ENCODE measurements at places on chromosomes 11 and 22. TPM values are rescaled to one million over a fixed set of nuclear protein-coding genes. Genes with fewer than 3 reads are reported as not detected.

DNA sequence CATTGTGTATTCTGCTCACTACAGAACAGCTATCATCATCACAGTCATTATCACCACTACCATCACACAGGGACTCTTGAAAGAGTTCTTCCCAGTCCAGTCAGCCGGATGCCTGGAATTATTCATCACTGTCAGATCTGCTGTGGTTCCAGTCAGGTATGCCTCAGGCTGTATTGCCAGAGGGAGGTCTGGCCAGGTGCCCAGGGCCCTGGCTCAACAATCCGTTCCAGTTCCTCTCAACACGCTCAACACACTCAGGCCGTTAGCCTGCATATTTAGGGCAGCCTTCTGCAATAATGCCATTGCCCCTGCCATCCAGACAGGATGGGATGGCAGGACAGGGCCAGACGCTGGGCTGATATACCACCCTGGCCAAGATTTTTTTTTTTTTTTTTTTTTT lies 28.6 kb upstream of the RASL10A start:
- DNase-seq = no peak

DNA sequence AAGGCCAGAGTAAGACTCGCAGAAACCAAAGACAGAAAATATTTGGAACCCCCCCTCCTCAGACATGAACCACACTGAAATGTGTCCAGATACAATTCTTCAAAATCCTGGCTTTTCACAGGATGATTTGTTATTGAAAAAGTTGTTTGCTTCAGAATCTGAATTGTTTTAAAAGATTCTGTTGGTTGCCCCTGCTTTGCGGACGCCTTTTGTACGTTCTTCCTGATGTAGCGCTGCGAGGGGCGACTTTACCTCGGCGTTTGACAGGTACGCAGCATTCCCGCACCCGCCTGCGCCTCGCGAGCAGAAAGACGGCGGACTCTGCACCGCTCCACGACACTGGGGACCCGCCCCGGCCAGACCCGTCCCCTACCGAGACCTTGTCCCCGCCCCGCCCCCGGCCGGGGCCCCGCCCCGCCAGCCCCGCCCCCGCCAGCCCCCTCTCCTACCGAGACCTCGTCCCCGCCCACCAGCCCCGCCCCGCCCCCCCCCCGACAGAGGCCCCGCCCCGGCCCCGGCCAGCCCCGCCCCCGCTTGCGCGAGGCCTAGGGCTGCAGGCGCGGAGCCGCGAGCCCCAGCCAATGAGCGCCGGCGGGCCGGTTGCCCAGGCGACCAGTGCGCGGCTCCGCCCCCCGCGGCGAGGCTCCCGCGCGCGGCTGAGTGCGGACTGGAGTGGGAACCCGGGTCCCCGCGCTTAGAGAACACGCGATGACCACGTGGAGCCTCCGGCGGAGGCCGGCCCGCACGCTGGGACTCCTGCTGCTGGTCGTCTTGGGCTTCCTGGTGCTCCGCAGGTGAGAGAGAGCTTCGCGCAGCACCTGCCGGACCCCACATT lies at the start of gene GLB1L2:
TSS of gene GLB1L2 (plus strand) at position 635 of the 835 bp plus-strand sequence. CDS start at position 709, 74 bp downstream.
- peak; percentile 88 for DNase-seq

DNA sequence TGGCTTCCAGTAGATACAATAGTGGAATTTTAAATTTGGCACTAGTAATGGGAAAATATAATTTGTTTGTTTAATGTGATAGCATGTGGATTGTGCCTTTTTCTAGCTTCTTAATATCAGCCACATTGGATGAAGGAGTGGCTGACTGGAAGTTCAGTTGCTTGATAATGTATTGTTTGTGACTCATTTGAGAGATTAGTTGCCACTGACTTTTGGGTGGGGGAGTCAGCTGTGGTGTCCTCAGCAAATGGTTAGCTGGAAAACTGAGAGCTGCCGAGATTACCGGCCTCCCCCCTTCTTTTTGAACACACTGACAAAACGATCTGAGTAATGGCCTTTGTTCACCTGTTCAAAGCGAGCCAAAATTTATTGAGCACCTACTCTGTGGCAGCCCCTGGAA lies 5.5 kb downstream of the JAM3 start:
- DNase-seq = no peak

DNA sequence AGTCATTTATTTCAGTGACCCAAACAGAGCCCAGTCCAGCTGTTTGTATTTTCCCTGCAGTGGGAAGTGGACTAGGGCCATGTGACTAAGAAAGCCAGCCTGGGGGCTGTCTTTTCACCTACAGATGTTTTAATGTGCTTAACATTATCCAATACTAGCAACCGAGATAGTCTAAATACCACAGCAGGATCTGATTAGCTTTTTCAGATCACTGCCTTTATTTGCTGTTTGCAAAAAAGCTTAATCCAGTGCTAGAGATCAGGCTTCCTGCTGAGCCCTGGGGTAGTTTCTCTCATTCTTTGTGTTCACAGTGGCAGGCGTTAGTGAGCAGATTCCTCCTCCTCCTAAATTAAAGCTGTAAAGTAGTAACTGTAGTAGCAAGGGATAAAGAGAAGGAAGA lies 35.0 kb downstream of the ZC3H12C start:
- DNase-seq = no peak

DNA sequence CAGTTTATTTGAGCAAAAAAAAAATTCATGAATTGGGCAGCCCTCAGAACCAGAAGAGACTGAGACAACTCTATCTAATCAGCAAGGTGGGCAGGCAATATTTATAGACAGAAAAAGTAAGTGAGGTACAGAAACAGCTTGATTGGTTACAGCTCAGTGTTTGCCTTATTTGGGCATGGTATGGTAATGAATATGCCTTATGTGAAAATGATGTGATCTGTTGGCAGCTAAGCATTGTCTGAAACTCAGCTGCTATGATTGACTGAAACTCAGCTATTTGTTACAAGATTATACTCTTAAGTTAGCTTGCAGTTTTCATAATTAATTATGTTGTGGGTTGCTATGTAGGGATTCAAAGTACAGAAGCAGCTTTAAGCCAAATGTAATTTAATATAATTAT lies 127.6 kb downstream of the CNTN5 start:
- DNase-seq = no peak

SHANK2 gene
- total RNA-seq = 38.1 TPM

TMPRSS5 gene
- total RNA-seq = 0.59 TPM

OR4D5 gene
- 1.2 TPM for total RNA-seq

All from colonic mucosa (tissue), 4 donors.